ENCODE measurements at places on chromosomes 16 and 17. TPM values are rescaled to one million over a fixed set of nuclear protein-coding genes. Genes with fewer than 3 reads are reported as not detected.
A peak's percentile ranks its signal among the peaks of the same experiment; 100 is the strongest.

GRCh38 chr16:52629296-52629695, 82.4 kb upstream of the TOX3 start:
- H3K4me1 ChIP-seq = no peaks in the 10 kb centered on the region
- DNase-seq = no peak
- H3K27me3 ChIP-seq = no peaks in the 10 kb centered on the region
- H3K36me3 ChIP-seq = no peaks in the 10 kb centered on the region

KRT36 gene
- total RNA-seq = not detected

ZNF423 gene
- not detected for total RNA-seq

DNA sequence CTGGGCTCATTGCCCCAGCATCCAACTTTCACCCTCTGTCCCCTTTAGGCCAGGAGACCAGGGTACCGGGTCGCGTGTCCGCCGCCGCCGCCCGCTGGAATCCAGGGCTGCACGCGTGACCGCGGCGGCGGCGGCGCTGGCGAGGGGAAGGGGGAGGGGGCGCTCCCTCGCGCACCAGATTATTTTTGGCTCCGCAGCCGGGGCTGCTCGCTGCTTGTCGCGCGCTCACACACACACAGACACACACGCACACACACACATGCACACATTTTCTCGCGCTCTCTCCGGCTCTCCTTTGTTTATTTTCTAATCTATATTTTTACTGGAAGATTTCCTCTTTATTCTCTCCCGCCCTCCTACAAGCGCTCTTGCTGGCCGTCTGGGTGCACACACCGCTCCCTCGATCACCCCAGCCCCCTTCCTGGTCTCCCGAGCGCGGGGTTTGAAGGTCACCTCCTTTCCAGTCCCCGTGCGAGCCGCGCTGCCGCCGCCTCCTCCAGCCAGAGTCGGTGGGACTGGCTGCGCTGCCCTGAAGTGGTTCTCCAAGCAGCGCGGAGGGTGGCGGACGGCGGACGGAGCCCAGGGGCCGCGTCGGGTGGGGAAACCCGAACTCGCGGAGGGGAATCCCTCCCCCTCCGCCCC, 921.4 kb upstream of the EEF2KMT start:
- no peaks in the 10 kb centered on the region for H3K4me1 ChIP-seq
- H3K4me3 ChIP-seq = no peak overlapping the region
- H3K36me3 ChIP-seq = peaks cover 1% of the 10 kb centered on the region
- no peak for DNase-seq
- H3K27ac ChIP-seq = no peak overlapping the region
- H3K27me3 ChIP-seq = peaks cover 12% of the 10 kb centered on the region

MFSD6L gene
- 0.14 TPM for total RNA-seq

TPSAB1 gene
- not detected for total RNA-seq

KCTD19 gene
- total RNA-seq = 8.5 TPM

GRCh38 chr17:14919631-14920213, 345.4 kb downstream of the PMP22 start:
- no peak overlapping the region for H3K27ac ChIP-seq
- H3K4me1 ChIP-seq = no peaks in the 10 kb centered on the region
- H3K4me3 ChIP-seq = no peak overlapping the region
- no peaks in the 10 kb centered on the region for H3K36me3 ChIP-seq

- H3K27me3 ChIP-seq = no peaks in the 10 kb centered on the region
- peak overlapping the region; percentile 98 for H3K27ac ChIP-seq
- peak overlapping the region; percentile 98 for H3K4me3 ChIP-seq
- DNase-seq = peak; percentile 90
Observed at GRCh38 chr17:7573324-7574080, 5.9 kb upstream of the CD68 start.

DNA sequence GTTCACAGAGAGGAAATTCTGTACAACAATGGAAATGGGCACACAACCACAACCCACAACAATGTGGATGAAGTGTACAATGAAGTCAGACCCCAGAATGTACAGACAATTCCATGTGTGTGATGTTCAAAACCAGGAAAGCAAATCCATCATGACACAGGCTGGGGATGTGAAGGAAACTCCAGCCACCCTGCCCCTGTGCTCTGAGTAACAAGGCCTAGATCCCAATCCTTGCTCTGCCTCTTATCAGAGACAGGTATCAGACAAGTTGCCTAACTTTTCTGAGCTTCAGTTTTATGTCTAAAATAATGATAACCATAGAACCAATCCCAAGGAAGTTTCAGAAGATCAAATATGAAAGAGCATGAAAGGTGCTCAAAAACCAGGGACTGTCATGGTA, 1.8 kb upstream of the C16orf95 start:
- peak overlapping the region; percentile 89 for H3K4me3 ChIP-seq
- H3K27ac ChIP-seq = peak overlapping the region; percentile 81
- H3K4me1 ChIP-seq = peaks cover 24% of the 10 kb centered on the region
- H3K36me3 ChIP-seq = peaks cover 2% of the 10 kb centered on the region

MAPT gene
- total RNA-seq = 0.86 TPM

CCDC78 gene
- 3.9 TPM for total RNA-seq

KCNH6 gene
- not detected for total RNA-seq

ZP2 gene
- total RNA-seq = not detected

DNA sequence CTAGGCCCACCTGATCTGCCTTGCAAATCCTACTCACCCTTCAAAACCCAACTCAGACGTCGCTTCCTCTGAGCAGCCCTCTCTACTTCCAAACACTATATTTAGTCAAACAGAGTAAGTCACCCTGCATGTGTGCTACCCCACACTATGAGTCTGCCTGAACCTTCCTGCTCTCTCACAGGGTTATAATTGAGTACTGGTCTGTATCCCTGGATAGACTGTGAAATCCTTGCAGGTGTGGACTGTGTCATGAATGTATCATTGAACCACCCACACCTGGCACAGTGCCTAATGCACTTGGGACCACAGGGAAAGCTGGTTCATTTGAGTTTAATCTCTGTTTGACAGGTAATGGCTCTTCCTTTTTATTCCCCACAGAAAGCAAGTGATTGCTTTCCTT, 3.4 kb downstream of the FBXO39 start:
- H3K36me3 ChIP-seq = peaks cover 12% of the 10 kb centered on the region
- H3K4me1 ChIP-seq = no peaks in the 10 kb centered on the region
- no peak overlapping the region for H3K4me3 ChIP-seq
- peaks cover 65% of the 10 kb centered on the region for H3K27me3 ChIP-seq

- no peak for DNase-seq
- no peaks in the 10 kb centered on the region for H3K4me1 ChIP-seq
- H3K27ac ChIP-seq = no peak overlapping the region
- no peaks in the 10 kb centered on the region for H3K27me3 ChIP-seq
Observed at GRCh38 chr17:81135505-81136278, 29.6 kb upstream of the PVALEF start.

GRCh38 chr17:58570758-58571157, 56.3 kb upstream of the MTMR4 start:
- H3K4me3 ChIP-seq = no peak overlapping the region
- no peaks in the 10 kb centered on the region for H3K27me3 ChIP-seq
- H3K27ac ChIP-seq = no peak overlapping the region

DNA sequence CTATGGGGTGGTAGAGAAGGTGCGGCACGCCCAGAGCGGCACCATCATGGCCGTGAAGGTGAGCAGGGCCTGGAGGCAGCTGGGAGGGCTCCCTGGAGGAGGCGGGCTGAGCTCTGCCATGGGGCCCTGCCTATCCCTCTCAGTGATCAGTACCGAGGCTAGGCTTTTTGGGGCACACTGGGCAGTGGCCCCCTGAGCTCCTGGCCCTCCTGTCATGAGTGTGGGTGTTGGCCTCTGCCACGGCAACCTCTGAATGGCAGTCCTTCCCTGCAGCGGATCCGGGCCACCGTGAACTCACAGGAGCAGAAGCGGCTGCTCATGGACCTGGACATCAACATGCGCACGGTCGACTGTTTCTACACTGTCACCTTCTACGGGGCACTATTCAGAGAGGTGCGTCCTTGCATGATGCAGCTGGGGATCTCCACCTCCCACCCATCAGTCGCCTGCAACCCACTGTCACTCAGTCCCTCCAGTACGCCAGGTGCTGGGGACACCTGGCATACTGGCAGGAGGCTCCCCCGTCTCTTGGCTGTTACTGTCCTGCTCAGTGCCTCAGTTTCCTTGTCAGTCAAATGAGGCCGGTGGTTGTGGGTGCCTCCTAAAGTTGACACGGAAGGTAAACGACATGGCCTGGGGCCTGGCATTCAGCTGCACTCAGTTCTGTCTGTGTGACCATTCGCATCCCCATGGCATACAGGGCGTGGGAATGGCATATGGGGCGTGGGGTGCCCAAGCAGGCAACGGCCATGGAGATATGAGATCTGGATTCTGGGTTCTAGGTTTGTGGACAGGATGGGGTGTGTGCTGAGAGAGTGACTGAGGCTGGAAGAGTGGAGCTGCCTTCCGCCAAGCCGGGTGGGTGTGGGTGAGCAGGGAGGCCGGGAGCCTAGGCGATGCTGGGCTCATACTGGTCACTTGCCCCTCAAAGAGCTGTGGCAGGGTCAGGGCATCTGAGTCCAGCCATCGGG, 16.4 kb downstream of the MAP2K3 start:
- H3K4me1 ChIP-seq = no peaks in the 10 kb centered on the region
- H3K4me3 ChIP-seq = no peak overlapping the region
- DNase-seq = no peak
- H3K27me3 ChIP-seq = no peaks in the 10 kb centered on the region
- H3K27ac ChIP-seq = no peak overlapping the region

- peaks cover 34% of the 10 kb centered on the region for H3K27me3 ChIP-seq
- no peaks in the 10 kb centered on the region for H3K36me3 ChIP-seq
- H3K4me1 ChIP-seq = no peaks in the 10 kb centered on the region
- no peak overlapping the region for H3K4me3 ChIP-seq
- no peak for DNase-seq
- no peak overlapping the region for H3K27ac ChIP-seq
Observed at GRCh38 chr16:73043828-73044467, 4.0 kb downstream of the ZFHX3 start.

GRCh38 chr17:39716073-39716818, 14.1 kb downstream of the MIEN1 start:
- DNase-seq = no peak
- no peak overlapping the region for H3K27ac ChIP-seq
- no peaks in the 10 kb centered on the region for H3K4me1 ChIP-seq
- no peak overlapping the region for H3K4me3 ChIP-seq
- H3K36me3 ChIP-seq = no peaks in the 10 kb centered on the region

GRCh38 chr17:63634816-63635215, 12.6 kb downstream of the MAP3K3 start:
- peaks cover 14% of the 10 kb centered on the region for H3K4me1 ChIP-seq
- no peaks in the 10 kb centered on the region for H3K27me3 ChIP-seq
- H3K27ac ChIP-seq = no peak overlapping the region
- no peak for DNase-seq
- H3K4me3 ChIP-seq = no peak overlapping the region

NTN1 gene
- 0.69 TPM for total RNA-seq

GRCh38 chr17:11780621-11781020, 182.4 kb downstream of the DNAH9 start:
- H3K27ac ChIP-seq = no peak overlapping the region
- H3K4me3 ChIP-seq = no peak overlapping the region
- DNase-seq = no peak
- no peaks in the 10 kb centered on the region for H3K27me3 ChIP-seq

- peaks cover 42% of the 10 kb centered on the region for H3K27me3 ChIP-seq
- H3K4me3 ChIP-seq = no peak overlapping the region
- no peak for DNase-seq
- no peaks in the 10 kb centered on the region for H3K36me3 ChIP-seq
- H3K4me1 ChIP-seq = no peaks in the 10 kb centered on the region
Observed at GRCh38 chr16:707062-707538, 1.5 kb upstream of the FBXL16 start.

SRL gene
- not detected for total RNA-seq

MYH13 gene
- total RNA-seq = not detected

DNA sequence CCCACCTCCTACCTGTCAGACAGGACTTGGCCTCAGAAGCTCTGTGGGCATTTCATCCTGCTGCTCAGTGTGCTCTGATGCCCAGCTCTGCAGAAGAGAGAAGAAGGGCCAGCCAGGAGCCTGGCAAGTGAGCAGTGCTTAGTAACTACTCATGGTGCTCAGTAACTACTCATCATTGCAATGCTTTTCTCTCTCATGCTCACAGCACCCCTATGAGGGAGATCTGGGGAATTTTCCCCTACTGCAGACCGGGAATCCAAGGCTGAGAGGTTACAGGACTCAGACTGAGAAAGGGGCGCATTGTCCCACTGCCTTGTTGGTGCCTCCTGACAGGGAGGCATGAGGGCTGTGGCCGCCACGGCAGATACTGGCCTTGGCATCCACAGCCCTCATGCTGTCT, 261.1 kb downstream of the C16orf95 start:
- H3K27me3 ChIP-seq = peaks cover 33% of the 10 kb centered on the region
- H3K4me3 ChIP-seq = no peak overlapping the region
- no peak overlapping the region for H3K27ac ChIP-seq
- no peaks in the 10 kb centered on the region for H3K4me1 ChIP-seq
- no peak for DNase-seq

TK2 gene
- total RNA-seq = 16.4 TPM

- no peaks in the 10 kb centered on the region for H3K4me1 ChIP-seq
- no peak for DNase-seq
- H3K4me3 ChIP-seq = no peak overlapping the region
- no peak overlapping the region for H3K27ac ChIP-seq
- H3K27me3 ChIP-seq = no peaks in the 10 kb centered on the region
- H3K36me3 ChIP-seq = no peaks in the 10 kb centered on the region
Observed at GRCh38 chr17:76920364-76921139, 52.3 kb downstream of the MGAT5B start.

DNA sequence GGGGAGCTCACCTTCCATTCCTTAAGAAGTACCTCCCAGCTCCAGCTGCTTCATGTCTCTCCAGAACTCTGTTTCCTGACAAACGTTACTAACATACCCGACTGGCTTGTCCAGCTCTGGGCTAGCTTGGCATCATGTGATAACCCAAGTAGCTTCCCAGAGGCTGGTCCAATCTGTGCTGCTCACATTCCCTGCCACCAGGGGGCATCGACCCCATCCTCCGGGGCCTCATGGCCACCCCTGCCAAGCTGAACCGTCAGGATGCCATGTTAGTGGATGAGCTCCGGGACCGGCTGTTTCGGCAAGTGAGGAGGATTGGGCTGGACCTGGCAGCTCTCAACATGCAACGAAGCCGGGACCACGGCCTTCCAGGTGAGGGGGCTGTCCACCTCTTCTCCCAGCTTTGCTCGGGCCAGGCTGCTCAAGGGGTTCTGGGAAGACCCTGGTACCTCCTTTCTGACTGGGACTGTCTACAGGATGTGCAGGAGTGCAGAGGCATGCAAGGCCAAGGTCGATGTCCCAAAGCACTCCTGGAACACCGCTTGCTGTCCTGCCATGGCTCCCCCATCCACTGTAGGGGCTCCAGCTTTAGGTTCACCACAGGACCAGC, 7.6 kb downstream of the EPX start:
- no peak overlapping the region for H3K27ac ChIP-seq
- DNase-seq = peak; percentile 59
- no peaks in the 10 kb centered on the region for H3K36me3 ChIP-seq

JUP gene
- total RNA-seq = 0.86 TPM
